ENCODE measurements at places on chromosomes 5 and 9.

GRCh38 chr5:102545175-102545574, 46.4 kb upstream of the SLCO6A1 start:
- no peak for DNase-seq

DNA sequence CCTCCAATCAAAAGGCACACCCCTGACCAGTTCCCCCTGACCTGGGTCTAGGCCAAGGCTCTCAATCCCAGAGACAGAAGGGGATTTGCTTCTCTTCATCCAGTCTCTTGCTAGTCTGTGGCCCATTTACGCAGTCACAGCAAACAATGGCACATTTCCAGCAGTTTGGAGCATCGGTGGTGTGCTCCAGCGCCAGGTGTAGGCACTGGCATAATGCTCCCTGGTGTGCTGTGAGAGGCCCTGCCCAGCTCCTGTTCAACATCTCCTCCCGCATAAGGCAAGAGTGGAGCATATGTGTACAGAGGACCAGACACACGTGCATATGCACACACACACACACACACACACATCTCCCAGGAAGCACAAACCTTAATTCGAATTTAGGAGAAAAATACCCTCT, 79.5 kb upstream of the ERCC6L2 start:
- no peak for DNase-seq

- no peak for DNase-seq
These were observed 123.5 kb upstream of the TARS1 start for GRCh38 chr5:33317271-33317670.

DNA sequence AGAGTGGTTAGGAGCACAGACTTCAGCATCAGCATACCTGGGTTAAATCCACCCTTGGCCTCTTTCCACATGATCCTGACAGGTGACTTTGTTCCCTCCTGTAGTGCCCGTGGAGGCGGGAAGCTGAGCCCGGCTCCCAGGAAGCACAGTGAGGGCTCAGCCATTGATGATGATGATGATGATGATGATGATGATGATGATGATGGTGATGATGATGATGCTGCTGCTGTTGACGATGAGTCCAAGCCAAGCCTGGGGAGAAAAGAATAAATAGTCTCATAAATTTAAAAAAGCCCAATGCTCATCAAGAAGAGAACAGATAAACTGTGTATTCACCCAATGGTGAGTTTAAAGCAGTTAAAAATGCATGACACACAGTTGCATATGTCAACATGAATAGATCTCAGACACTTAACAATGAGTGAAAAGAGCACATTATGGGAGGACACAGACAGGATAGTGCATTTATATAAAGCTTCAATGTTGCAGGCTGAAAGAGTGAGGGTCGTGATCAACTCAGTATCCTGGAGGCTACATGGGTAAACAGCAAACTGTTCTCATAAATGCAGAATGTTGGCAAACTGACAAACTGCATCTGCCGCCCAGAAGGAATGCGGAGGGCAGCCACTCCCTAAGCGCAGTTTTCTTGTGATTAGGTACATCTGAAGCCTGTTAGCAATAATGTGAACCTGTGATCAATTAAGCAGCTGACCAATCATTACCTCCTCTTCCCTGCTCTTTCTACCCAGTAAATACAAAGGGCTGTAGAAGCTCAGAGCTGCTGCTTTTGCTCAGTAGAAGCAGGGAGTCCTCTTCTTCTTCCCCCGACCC, 11.7 kb upstream of the CFAP157 start:
- no peak for DNase-seq

GRCh38 chr5:37723162-37723961, 116.5 kb downstream of the GDNF start:
- DNase-seq: peak; percentile 18

- DNase-seq: no peak
These were observed 285.1 kb upstream of the DAP start for GRCh38 chr5:11046160-11046559.

GRCh38 chr9:131319486-131319885, 30.0 kb downstream of the PLPP7 start:
- DNase-seq: no peak

DNA sequence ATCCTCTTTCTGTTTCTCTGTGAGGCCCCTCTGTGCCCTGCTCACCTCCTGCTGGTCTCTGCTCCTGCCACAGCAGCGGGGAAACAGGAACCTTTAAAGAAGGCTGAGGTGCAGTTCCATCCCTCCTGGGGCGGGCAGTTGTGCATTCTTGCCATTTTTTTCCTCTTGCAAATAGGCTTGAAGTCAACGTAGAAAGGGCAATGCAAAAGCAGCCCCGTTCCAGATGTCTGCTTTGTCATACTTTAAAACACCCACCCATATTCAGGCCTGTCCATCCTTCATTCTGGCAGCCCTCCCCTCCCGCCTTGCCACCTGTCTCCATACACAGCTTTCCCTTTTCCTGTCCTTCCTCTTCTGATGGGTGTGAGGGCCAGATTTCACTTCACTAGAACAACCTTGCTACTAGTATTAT, 65.4 kb upstream of the KLF9 start:
- no peak for DNase-seq

- no peak for DNase-seq
These were observed 115.8 kb downstream of the EMB start for GRCh38 chr5:50325237-50325832.

GRCh38 chr9:105114318-105114717, 130.1 kb upstream of the SLC44A1 start:
- peak; percentile 62 for DNase-seq

GRCh38 chr5:68464424-68464823, 248.9 kb downstream of the PIK3R1 start:
- DNase-seq: peak; percentile 86

DNA sequence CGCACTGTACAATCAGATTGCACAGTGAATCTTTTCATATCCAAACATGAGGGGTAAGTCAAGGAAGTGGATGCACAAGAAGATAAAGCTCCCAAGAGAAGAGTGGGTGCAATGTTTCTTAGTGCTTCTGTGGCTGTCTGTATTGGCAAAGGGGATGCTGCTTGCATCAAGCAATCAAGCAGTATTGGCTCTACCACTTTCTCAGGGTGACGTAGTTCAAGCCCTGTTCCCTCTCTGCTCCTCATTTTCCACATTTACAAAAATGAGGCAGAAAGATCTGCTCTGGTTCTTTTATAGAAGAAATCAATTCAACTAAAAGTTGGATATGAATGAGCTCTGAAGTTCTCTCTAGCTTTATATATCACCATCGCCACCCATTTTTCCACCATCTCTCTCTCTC, 2.3 kb downstream of the TNFSF8 start:
- DNase-seq: peak; percentile 33

GRCh38 chr9:131038256-131039128, 29.5 kb downstream of the LAMC3 start:
- DNase-seq: no peak

- DNase-seq: no peak
These were observed 8.9 kb upstream of the PTAR1 start for GRCh38 chr9:69768716-69769115.

DNA sequence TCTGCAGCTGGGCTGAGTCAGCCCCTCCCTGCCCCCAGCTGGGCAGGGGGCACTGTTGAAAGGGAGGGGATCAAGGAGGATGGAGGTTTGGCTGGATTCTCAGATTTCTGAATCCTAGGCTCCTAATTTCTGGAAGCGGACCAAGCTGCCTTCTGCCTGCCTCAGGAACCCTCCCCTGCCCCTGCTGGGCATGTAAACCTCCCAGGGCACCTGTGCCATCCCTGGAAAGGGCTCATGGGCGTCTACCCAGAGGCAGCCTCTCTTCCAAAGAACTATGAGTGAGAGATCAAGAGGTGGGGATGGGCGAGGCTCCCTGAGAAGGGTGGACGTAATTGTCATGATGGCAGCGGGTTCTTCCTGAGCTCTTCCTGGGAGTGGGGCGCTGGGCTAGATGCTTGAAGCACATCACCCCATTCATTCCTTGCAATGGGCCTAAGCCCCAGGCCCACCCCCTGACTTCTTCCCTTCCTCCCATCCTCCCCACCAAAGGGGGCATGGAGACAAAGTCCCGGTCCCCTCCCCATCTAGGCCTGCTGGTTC, 21.6 kb downstream of the CSF1R start:
- no peak for DNase-seq

- no peak for DNase-seq
These were observed 140.2 kb downstream of the ENC1 start for GRCh38 chr5:74500110-74500917.

DNA sequence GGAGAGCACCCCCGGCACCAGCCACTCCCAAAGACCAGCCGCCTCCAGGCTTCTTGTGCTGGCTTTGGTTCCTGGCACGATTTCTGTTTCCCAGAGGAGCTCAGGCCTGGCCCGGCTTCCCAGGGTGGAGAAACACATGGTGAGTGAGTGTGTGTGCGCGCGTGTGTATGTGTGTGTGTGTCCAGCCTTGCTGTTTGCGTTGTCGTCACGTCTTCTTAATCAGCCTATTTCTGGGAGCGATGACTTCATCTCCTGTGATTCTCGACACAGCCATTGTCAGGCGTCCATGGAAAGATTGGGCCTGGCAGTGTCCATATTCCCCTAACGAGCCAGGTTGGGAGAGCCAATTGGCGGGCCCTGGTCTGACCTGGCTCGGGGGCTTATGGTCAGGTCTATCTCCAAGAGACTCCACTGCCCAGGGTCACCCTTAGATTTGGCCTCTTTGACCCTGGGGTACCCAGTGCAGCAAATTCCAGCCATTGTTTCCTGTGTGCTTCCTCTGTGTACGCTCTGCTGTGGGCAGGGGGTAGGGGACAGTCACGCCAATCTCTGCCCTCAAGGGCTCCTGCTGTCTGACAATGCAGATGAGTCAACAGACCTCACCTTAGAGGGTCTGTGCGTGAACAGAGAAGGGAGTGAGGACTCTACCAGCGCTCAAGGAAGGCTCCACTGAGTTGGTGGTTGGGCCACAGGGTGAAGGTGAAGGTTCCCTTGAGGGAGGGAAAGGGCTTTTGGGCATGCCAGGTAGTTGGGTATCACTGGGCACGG, 73.8 kb downstream of the DAB2IP start:
- DNase-seq: no peak

DNA sequence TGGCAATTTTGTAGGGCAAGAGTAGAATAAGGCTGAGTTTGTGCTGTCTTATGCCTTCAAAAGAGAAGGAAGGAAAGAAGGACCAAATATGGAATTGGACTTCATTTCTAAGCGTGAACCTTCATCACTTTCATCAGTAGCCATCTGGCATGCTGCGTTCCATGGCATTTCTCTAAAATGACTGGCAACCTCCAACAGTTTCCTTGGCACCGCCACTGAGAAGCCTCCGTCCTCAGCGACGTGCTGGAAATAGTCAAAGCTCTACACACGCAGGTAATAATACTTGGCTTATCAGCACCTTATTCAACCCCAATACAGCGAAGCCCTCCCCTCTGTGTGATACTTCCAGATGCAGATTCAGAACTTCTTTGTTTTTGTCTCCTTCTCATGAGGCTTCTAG, 169.7 kb upstream of the CD180 start:
- DNase-seq: no peak

DNA sequence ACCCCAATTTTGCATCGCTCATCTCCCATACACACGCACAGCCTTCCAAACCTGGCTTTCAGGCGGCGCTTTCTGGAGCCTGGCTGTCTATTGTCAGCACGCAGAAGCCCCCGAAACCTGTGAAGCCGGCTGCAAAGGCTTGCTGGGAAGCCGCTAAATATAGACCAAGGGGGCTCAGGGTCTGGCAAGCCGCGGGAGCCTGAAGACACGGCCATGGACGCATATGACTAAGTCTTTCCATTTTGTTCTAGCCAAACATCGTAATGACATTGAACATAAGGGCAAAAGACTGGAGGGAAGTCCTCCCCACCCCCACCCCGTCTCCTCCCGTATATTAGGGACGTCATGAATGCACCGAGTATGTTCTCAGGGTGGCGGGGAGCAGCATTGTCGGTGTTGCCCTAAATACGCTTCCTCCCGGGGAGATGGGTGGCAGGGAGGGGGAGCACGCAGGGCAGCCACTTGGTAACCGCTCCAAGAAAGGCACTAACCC, 1.1 kb downstream of the CTNND2 start:
- no peak for DNase-seq

DNA sequence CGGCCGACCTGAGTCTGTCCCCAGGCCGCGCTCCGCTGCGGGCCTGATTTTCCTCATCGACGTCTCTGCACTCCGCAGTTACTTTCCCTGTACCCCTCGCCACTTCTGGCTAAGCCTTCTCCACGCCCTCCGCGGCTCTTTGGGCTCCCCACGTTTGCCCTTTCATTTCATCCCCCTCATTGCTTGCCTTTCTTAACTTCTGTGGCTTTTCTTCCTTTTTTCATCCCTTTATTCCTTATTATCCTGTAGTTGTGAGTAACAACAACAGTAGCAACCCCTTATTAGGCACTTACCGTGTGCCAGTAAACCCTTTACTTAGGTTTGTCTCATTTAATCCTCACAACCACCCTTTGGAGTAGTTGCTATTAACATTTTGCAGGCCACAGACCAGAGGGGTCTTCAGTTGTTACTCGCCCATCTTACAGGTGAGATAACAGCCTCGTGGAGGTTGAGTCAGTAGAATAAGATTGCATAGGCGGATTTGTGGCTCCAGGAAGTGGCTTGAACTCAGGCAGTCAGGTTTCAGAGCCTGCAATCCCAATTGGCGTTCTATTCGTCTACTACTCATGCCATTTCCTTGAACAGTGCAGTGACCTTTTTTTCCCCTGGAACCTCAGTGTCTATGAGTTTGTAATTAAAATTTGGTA, 724 bp downstream of the TCERG1 start:
- DNase-seq: peak; percentile 65

- peak; percentile 76 for DNase-seq
These were observed 5.5 kb downstream of the NSMF start for GRCh38 chr9:137453643-137454081.

DNA sequence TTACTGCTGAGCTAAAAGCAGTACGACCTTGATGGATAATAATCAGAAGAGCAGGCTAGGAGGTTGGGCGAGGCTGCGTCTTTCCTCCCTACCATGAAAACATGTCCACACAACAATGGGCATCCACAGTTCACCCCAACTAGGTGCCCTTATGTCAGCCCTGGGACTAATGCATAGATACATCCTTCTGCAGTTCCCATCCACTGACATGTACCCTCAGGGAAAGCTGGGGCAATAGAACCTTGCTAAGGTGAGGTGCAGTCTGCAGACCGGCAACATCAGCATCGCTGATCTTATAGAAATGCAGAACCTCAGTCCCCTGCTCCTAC, 697 bp upstream of the PRUNE2 start:
- DNase-seq: no peak

GRCh38 chr9:120625222-120625621, 45.3 kb upstream of the CDK5RAP2 start:
- DNase-seq: no peak

All from activated naive CD4-positive, alpha-beta T cell treated with anti-CD3 and anti-CD28 coated beads for 36 hours (primary cell).